ENCODE measurements at places on chromosomes 13 and 19.

- no peak for DNase-seq
Observed at GRCh38 chr19:3771000-3771905, 775 bp downstream of the RAX2 start.

DNA sequence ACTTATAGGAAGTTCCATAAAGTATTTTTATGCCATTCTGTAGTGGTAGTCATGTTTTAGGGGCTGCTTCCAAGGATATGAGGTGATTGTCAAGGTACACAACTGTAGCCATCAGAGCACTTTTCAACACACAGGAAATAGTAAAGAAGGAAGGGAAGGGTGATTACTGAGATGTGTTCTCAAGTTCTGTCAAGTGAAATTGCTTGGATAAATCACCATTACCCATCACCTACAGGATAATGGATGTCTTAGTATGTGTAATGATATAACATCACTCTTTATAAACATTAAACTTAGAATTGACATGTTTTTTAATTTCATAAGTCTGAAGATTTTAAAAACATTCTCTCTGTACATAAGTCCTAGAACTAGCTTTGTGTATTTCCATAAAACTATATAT is 487.9 kb downstream of the DCT start:
- no peak for DNase-seq

DNA sequence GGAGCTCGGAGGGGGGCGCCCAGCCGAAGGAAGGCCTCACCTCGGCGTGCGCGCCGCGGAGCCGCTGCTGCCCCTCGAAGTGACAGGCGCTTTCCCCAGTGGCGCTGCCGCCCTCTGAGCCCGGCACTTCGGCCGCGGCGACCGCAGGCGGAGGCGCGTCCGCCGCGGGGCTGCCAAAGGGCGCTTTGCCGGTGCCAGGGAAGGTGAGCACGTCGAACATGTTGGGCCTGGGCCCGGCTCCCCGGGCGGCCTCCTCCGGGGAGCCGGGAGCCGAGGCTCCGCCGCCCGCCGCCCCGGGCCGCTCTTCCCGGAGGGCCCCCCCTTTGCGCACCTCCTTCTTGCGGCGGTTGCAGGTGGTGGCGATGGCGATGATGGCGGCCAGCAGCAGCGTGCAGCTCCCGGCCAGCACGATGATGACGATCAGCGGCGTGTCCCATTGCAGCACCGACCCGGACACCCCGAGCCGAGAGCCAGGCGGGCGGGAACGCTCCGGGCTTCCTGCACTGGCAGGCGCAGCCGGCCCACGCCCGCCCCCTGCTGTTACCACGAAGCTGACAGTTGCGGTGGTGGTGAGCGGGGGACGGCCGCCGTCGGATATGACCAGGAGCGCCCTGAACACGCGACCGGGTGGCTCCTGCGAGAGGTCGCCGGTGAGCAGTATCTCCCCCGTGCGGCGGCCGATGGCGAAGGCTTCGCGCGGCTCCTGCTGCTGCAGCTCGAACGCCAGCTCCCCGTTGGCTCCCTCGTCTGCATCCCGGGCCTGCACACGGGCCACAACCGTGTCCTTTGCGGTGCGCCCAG is 2.5 kb downstream of the PCDH8 start:
- DNase-seq = no peak

DNA sequence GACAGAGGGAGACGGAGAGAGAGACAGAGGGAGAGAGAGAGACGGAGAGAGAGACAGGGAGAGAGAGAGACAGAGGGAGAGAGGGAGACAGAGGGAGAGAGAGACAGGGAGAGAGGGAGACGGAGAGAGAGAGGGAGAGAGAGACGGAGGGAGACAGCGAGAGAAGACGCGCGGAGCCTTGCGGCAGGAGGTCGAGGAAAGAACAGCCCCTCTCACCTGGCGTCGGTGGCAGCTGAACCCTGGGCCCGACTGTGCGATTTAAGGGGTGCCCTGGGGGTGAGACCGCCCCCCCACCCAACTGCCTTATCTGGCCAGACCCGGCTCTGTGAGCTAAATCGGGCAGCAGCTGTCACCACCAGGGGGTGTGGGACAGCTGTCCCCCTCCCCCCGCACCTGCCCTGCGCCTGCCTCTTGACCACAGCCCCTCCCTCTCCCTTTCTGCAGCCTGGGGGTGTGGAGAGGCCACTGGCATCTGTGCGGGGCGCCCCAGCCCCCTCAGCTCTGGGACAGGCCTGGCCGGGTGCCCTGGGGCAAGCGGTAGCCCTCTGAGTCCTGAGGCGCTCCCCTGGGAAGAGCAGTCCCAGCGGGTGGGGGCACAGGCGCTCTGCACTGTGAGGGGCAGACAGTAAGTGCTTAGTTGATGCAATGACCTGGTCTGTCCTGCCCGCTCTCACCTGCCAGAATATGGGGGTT is 10.8 kb downstream of the JOSD2 start:
- no peak for DNase-seq

- DNase-seq = no peak
Observed at GRCh38 chr13:36332986-36333385, 13.2 kb downstream of the SPART start.

- no peak for DNase-seq
Observed at GRCh38 chr13:42001580-42001979, 40.7 kb upstream of the VWA8 start.

DNA sequence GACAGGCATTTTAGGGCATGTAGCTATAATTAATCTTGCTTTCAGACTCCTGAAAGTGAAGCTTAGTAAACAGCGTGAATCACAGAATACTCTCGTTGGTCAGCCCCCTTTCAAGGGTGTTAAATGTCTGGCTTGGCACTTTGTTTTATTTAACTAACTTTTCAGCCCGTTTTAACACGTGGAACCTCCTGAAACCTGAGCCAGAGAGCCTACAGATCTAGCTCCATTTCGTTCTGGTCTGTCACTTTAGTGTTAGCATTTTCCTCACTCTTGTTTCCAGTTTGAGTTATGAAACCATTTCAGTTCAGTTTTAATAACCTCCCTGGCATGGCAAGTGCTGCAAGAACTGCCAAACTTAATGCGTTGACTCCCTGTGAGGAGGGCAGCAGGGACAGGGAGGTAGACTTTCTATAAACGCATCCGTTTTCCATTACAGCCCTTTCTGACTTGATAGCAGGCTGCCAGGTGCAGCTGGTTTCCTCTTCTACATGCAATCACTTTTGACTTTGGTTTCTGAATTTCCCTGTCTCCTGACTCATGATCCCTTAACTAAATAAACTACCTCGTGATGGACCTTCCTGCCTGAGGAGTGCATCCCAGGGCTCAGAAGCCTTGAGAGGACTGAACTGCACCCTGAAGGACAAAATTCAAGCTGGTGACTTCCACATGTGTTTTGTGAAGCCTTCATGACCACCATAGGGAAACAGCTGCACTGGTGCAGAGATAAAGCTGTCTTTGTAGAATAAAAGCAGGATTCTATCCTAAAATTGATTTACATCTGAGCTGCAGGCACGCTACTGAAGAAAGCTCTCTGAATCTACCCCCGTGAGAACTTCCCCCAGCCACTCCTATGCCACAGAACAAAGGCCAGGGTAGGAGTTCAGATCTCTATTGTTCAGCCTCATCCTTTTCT is 192.6 kb downstream of the DLEU7 start:
- DNase-seq = no peak

DNA sequence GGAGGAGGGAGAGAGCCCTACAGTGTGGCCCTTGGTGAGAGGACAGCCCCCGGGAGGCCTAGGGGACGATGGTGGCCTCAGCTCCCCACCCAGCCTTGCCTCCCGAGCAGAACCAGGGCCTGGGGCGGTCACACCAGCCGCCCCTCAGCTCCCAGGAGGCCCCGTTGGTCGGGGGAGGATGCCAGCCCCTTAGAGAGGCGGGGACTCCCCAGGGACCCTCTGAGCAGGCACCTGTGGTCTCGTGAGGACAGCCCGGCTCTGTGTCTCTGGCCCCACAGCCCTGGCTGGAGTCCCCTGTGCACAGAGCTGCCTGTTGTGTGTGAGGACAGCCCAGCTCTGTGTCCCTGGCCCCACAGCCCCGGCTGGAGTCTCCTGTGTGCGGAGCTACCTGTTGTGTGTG is 158.8 kb downstream of the KDM4B start:
- no peak for DNase-seq

- DNase-seq = no peak
Observed at GRCh38 chr13:105118426-105118985, 1417.0 kb downstream of the EFNB2 start.

GRCh38 chr13:33245505-33246158 is 39.9 kb downstream of the STARD13 start:
- DNase-seq = no peak

DNA sequence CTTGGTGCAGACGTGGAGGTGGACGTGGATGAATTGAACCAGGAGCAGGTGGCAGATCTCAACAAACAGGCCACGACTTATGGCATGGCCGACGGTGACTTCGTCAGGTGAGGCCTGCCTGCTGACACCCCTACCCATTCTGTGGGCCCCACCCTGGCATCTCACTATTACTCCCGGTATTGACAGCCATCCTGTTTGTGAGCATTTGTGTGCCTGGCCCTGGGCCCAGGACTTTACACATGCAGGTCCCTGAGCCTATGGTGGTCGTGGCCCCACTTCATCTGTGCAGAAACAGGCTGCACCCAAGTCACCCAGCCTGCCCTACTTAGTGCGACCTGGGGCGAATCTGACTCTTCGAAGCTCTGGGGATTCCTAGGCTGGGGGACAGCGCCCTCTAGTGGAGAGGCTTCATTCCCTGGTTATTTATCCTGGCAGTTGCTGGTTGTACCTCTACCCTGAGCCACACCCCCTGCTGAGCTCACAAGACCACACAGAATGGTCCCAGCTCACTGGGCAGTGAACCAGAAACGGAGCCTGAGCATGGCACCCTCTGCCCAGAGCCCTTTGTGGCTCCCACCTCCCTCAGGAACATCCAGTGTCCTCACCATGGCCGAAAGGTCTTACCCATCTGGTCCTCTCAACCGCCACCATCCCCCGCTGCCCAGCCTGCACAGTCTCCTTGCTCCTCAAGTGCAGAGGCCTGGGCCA is 16.9 kb downstream of the ZNF296 start:
- peak; percentile 38 for DNase-seq

DNA sequence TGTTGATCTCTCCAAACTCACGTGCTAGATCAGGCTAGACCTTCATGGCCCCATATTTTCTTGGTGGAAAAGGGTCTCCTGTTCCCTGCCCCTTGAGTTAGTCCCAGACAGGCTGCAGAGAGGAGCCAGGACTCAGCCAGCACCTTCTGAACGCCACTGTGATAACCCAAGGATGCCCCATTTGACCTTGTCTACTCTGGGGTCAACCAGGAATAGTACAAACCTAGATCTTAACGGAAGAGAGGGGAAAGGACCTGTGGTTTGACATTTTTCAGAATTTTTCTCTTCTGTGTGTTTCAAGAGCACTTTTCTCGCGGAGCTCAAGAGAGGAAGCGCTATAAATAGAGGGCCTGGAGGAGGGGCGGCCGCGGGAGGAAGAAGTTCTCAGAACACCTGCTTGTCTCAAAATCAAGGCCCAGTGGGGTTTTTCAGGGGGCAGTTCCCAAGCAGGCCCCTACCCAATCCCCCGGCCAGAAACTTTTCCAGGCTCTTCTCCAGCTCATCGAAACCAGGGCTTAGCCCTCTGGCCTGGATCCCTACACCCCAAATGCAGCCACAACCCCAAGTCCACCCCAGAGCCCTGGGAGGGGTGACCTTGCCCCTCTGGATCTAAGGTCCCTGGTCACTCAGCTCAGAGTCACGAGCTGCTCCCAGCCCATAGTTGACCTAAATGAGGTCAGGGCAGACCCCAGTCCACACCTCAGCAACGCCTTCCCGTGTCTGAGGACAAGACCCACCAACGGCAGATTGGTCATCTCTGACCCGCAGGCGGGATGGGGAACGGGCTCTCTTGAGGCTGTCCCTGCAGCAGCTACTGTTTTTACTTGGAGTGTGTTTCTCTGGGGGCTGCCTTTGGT is 75.6 kb upstream of the TM9SF2 start:
- no peak for DNase-seq
